T-helper 17 cell (primary cell): ENCODE measurements at places on chromosomes 6 and 20. TPM values are rescaled to one million over a fixed set of nuclear protein-coding genes. Genes with fewer than 3 reads are reported as not detected.

MAP1LC3A gene
- 13.7 TPM for total RNA-seq

GRCh38 chr6:6405031-6405430, 84.6 kb upstream of the F13A1 start:
- DNase-seq: no peak
- H3K27me3 ChIP-seq: peaks cover 10% of the 10 kb centered on the region
- no peaks in the 10 kb centered on the region for H3K4me1 ChIP-seq
- H3K27ac ChIP-seq: no peak overlapping the region

- H3K27me3 ChIP-seq: peaks cover 11% of the 10 kb centered on the region
- no peak overlapping the region for H3K27ac ChIP-seq
- DNase-seq: no peak
- H3K4me3 ChIP-seq: no peak overlapping the region
Measured at GRCh38 chr6:135135835-135136234, 45.3 kb upstream of the MYB start.

GRCh38 chr6:31163922-31164321, 5.5 kb downstream of the TCF19 start:
- H3K36me3 ChIP-seq: no peaks in the 10 kb centered on the region
- no peaks in the 10 kb centered on the region for H3K27me3 ChIP-seq
- no peak for DNase-seq
- no peak overlapping the region for H3K4me3 ChIP-seq

DNA sequence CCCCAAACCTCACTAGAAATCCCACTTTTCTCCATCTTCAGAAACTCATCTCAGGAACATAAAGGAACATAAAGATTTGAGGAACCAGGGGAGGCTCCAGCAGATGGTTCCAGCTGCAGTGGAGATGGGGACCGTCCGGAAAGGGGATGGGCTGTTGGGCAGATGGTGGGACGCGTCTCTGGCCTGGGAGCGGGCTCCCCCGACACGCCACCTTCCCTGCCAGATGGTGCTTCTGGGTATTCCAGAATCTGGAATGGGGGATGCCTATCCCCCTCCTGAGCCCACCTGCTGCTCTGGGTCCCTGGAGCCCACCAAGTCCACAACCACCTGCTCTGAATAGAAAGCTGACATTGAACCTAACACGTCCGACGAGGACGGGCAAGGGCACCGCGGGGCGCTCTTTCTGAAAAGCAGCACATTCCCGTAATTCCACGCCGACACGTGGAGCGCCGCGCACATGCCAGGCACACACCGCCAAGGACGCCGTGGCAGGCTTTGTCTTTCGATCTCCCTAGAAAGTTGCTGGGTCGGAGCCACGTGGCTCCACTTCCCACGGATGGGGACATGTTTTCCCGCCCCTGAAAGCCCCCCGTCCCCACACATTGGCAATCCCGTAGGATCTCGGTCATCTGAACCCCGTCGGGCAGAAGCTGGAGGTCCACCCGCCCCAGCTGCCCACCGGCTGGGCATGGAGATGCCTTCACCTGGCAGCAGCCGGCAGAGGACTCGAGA, 27.3 kb downstream of the SLC2A4RG start:
- H3K27me3 ChIP-seq: no peaks in the 10 kb centered on the region
- no peaks in the 10 kb centered on the region for H3K4me1 ChIP-seq
- no peaks in the 10 kb centered on the region for H3K36me3 ChIP-seq
- no peak for DNase-seq
- no peak overlapping the region for H3K4me3 ChIP-seq
- H3K27ac ChIP-seq: no peak overlapping the region

COL21A1 gene
- not detected for total RNA-seq

DNA sequence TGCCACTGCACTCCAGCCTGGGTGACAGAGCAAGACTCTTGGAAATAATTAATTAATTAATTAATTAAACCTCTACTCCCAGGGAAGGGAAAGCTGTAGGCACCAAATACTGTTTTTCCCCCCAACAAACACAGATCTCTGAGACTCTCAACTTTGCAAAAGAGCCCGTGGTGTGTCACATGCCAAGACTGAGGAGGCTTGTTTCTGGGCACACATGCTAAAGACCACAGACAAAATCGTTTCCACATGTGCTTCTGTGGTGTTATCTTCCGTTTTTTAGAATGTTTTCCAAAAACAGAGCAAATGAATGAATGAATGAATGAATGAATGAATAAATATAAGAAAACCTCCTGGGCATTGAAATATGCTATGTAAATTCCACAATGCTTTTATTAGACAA, 55.6 kb upstream of the ATXN1 start:
- no peaks in the 10 kb centered on the region for H3K4me1 ChIP-seq
- peaks cover 5% of the 10 kb centered on the region for H3K27me3 ChIP-seq
- no peak overlapping the region for H3K4me3 ChIP-seq
- DNase-seq: no peak

RPS6KA2 gene
- 3.3 TPM for total RNA-seq
